ENCODE measurements at places on chromosomes 5 and 9.

- DNase-seq, result no peak
These were observed 8.2 kb upstream of the TOR4A start for GRCh38 chr9:137269231-137269772.

DNA sequence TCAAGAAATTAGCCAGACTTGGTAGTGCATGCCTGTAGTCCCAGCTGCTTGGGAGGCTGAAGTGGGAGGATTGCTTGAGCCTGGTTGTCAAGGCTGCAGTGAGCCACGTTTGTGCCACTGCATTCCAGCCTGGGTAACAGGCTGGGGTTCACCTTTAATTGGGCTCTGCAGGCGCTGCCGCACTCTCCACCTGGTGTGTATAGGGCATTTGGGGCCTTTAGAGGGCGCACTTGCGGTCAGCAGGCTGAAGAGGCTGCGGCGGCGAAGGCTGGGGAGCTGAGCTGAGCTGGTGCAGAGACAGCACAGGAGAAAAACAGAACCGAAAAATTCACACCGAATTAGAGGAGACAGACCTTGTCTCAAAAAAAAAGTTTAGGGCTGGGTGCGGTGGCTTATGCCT is 31.2 kb downstream of the CDK7 start:
- DNase-seq, result no peak

GRCh38 chr9:135896205-135896604 is 11.1 kb downstream of the CAMSAP1 start:
- DNase-seq, result no peak

- no peak for DNase-seq
These were observed 20.1 kb upstream of the TMEM245 start for GRCh38 chr9:109139851-109140250.

DNA sequence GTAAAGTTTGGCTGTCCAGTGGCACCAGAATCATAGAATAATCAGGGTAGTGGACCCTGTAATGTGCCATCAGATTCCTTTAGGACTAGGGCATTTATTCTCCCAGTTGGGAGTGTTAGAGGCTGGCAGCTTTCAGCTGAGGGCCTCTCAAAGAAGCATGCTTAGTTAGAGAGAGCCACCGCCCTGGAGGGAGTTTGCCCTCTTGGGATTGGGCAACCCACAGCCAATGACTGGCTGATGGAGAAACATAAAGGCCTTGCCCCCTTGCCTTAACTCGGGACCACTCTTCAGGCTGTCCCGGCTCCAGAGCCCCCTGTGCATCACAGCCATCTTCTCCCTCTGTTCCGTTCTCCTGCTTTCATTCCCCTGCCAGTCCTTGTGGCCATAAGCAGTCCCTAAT is 20.5 kb upstream of the IFNK start:
- no peak for DNase-seq

GRCh38 chr9:127021664-127022363 is 100.6 kb downstream of the ANGPTL2 start:
- DNase-seq, result peak; percentile 50

DNA sequence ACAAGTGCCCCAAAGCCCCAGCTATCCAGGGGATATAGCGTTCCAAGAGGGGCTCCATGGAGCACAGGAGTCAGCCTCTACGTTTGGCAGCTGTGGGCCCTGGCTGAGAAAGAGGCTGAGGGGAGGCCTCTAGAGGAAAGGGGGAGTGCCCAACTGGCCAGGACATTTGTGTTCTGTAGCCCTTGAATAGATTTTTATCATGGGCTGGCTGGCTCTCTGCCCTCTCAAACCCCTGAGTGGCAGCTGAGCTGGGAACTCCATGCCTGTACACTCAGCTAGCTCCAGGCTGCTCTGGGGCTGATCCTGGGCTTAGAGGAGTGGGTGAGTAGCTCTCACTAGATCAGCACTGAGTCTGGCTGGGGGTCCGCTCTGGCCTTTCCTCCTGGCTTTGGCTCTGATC is 285.0 kb downstream of the ZSWIM6 start:
- no peak for DNase-seq

DNA sequence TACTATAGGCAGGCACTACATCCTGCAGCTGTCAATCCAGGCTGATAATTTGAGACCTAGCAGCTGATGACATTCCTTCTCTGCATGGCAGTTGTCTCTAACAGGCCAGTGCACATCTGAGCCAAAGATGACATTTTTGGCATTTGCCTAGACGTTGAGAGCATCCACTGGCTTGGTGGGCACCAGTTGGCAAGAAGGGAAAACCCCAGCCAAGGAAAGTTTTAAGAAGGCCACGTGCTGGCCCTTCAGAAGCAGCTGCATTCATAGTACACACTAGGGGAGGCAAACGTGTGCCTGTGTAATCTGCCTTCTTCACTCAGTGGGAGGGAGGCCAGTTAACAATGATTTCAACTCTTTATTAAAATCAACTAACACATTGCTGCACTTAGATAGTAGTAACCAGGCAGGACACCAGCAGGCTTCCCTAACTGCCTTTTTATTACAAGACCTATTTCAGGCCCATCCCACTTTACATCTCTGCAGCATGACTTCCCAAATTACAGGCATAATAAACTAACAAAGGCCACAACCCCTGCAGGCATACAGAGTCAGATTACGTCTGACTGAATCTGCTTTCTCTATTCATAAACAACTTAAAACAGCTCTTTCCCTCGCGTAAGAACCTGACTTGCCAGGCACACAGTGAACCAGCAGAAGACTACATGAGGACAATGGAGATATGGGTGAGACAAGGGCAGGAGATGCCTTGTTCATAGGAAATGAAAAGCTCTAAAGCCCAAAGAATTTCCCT is 576.3 kb downstream of the PDE4D start:
- DNase-seq, result no peak

DNA sequence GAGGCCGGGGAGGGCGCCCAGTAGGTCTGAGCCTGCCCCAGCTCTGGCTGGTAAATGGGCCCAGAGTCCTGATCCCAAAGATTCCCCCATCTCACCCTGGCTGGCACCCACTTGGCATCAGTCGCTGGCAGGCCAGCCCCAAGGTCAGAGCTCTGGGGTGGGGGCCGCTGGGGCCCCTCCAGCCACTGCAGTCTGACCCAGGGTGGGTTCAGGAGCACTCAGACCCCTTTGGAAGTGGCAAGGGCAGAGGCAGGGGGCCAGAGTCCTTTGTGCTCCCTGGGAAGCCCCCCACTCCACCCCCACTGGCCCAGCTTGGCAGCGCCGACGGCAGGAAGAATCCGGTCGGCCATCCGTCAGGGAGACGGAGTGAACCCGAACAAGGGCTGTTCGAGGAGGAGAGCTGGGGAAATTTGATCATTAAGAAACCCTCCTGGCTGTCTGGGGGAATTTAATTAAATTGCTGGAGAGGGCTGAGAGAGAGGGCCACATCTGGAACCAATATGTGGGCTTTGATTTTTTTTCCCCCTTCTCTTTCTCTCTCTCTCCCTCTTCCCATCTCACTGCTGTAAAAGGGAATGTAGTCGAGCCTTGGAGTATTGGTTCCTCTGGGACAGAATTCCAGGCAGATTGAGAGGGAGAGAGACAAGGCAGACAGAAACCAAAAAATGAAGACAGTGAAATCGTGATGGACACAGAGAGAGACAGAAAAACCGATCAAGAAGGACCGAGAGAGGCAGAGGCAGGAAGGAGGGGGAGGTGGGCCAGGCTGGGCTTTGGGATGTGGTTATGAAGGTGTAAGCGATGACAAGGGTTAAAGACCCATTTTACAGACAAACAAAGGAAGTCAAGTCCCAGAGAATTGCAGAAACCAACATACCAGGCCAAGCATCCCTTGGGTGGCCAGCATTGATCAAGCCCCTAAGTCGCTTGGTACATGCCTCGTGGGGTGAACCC is 8.1 kb upstream of the ASB6 start:
- no peak for DNase-seq

GRCh38 chr9:134128727-134129679 is 6.9 kb upstream of the WDR5 start:
- no peak for DNase-seq

GRCh38 chr5:127290946-127291693 is 524 bp downstream of the MEGF10 start:
- DNase-seq, result peak; percentile 49

DNA sequence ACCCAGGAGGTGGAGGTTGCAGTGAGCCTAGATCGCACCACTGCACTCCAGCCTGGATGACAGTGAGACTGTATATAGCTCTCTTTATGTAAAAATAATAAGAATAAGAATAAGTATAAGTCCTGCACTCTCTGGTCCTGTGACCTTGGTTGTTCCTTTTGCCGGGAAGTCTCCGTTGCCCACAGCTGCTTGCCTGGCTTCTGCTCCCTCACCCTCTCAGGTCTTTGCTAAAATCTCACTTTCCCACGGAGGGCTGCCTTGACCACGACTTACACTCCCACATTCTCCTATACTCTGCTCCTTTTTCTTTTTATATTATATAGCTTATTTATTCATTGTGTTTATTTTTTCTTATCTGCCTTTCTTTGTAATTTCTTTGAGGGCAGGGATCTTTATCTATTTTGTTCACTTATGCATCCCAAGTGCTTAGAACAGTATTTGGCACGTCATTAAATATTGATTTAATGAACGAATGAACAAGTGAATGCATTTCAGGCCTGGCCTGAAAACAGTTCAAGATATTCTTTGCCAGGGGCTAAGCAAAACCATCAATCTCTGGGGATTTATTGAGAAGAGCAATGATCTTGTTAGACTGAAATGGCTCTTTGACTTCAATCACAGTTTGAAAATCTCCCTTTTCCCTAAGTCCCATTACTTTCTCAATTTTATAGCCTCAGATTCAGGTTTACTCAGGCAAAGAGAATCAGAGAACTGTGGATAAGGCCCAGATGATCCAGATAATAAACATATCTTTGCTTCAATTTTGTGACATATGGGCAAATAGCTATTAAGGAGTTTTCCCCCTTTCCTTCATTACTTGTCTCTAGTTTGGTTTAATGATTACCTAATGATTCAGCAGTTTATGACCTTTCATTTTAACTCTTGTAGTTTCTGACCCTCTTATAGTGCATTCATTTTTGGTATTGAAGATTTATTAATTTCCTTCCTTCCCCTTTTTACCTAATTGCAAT is 60.8 kb upstream of the TMC1 start:
- no peak for DNase-seq

GRCh38 chr5:40240671-40241070 is 439.0 kb upstream of the PTGER4 start:
- DNase-seq, result no peak

GRCh38 chr5:97525780-97526179 is 342.7 kb upstream of the RIOK2 start:
- no peak for DNase-seq

- no peak for DNase-seq
These were observed 11.9 kb upstream of the C5orf46 start for GRCh38 chr5:147918101-147918685.

GRCh38 chr5:74664551-74664950 is 20.5 kb upstream of the HEXB start:
- no peak for DNase-seq

DNA sequence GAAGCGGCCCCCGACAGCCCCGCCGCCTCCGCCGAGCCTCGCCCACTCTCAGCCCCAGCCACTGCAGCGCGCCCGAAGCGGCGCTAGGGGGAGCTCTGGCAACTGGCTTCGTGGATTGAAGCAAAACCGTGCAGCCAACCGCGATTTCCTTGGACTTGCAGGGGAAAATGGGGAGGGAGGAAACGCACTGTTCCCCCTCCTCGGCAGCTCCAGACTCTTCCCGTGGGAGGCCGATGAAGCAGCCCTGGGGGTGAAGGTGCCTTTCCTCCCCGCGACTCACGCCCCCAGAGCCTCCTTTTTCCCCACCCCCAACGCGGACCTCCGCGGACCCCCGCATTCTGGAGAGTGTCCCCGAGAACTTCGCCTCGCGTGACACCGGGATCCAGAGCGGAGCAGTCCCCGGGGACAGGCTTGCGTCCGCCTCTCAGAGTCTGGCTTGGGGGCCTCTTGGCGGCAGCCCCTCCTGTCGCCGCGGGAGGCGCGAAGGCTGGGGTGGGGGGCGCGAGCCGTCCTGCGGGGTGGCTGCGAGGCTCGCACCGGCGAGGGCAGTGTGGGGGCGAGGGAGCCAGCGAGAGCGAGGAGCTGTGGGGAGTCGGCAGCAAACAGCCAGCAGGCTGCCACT is 3.8 kb downstream of the IER5L start:
- peak; percentile 60 for DNase-seq

DNA sequence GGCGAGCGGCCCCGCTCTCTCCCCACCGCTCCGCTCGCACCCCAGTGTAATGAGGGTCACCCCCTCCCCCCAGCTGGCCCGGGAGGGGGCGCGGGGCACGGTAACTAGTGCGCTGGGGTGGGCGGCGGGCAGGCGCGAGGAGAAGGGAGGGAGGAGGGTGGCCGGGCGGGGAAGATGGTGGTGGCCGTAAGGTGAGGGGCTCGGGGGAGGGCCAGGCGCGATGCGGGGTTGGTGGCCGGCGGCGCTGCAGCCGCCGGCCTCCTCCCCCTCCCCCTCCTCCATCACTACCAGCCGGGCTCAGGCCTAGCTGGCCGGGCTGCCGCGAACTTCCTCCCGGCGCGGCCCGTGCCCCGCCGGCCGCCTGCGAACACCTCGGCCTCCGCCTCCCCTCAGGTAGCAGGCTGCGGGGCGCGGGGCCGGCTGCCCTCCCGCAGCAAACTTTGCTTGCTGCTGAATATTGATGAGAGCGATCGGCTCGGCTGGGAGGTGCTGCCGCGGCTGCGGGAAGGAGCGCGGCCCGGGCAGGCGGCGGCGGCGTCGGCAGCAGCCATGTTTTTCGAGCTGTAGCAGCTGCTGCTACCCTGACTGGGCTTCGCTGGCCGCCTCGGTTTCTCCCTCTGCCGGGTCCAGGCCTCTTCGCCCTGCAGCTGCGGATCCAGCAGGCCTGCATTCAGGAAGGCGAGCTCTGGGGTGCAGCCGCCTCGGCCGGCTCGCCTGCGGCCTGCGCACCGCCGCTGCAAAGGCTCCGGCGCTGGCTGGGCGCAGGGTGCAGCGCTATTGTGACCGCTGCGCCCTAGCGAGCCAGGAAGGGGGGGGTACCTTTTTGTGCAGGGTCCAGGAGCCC is 502 bp downstream of the NSD1 start:
- no peak for DNase-seq

- no peak for DNase-seq
These were observed 68.8 kb upstream of the ICE1 start for GRCh38 chr5:5353681-5354080.

DNA sequence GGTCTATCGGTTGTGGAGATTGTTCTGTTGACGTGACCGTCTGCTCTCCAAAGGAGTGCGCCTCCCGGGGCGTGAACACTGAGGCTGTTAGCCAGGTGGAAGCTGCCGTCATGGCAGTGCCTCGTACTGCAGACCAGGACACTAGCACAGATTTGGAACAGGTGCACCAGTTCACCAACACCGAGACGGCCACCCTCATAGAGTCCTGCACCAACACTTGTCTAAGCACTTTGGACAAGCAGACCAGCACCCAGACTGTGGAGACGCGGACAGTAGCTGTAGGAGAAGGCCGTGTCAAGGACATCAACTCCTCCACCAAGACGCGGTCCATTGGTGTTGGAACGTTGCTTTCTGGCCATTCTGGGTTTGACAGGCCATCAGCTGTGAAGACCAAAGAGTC is 128.9 kb upstream of the DMRT1 start:
- no peak for DNase-seq

- DNase-seq, result no peak
These were observed 193.0 kb downstream of the ERCC6L2 start for GRCh38 chr9:96068511-96068910.

DNA sequence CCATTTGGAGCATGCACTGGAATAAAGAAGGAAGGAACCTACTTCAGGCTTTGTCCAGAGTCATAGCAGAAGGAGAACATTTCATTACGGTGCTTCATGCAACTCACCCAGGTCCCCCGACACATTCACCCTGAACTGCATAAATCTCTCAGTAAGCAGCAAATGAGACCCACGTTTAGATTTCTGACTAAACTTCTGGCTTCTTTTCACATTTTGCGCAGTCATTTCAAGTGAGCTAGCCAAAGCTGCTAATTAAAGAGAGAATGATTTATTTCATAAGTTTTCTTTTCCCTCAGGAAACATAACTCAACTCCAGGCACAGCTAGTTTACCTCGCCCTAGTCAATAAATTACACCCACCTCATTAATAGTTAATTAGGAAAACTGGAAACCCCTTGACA is 88.6 kb upstream of the GAS1 start:
- DNase-seq, result no peak

Measured in hypothalamus (tissue), 51 donors.